Stimulated activated CD8-positive, alpha-beta memory T cell treated with anti-CD3 and anti-CD28 coated beads, Interleukin-4, amount 100 ng/mL, for 48 hours (primary cell): ENCODE measurements at places on chromosomes 11 and 22.

- DNase-seq = no peak
Observed at GRCh38 chr11:13216711-13217075, 60.9 kb upstream of the BMAL1 start.

- DNase-seq = no peak
Observed at GRCh38 chr11:26264266-26264665, 67.7 kb upstream of the ANO3 start.

GRCh38 chr11:110890995-110891394 lies 178.8 kb upstream of the ARHGAP20 start:
- DNase-seq = no peak

- no peak for DNase-seq
Observed at GRCh38 chr11:27401833-27402316, 38.9 kb upstream of the CCDC34 start.

DNA sequence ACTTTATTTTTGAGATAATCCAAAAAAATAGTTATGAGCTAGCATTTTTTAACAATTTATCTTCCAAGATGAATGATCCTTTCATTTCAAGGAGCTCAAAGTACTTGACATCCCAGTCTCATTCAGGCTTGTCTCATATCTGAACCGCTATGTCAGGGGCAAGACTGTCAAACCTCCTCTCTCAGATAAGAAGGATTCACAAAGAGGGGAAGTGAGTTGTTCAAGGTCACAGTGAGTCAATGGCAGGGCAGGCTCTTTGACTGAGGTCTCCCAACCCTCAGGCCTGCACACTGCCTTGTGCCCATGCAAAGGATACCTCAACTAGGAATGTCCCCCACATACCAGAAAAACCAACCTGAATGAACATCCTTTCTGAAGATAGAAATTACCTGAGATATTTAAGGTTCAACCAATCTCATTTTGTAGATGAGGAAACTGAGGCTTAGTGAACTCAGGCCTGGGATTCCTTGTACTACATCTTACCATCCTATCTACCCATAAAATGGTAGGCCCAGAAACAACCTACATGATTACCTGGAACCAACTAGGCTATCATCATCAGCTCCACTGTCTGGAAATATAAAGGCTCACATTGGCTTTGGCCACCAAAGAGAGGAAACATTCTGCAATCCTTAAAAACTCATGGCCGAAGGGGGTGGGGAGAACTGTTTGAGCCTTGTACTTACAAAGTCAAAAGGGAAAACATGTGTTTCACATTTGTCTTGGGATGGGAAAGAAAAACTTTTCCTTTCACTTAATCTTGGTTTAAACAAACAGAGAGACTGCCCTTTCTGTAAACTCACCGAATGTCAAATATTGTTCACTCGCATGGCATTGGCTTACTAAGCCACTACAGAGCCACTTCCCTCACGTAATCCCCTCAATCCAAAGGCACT lies 51.1 kb downstream of the LIF start:
- DNase-seq = peak; percentile 28

DNA sequence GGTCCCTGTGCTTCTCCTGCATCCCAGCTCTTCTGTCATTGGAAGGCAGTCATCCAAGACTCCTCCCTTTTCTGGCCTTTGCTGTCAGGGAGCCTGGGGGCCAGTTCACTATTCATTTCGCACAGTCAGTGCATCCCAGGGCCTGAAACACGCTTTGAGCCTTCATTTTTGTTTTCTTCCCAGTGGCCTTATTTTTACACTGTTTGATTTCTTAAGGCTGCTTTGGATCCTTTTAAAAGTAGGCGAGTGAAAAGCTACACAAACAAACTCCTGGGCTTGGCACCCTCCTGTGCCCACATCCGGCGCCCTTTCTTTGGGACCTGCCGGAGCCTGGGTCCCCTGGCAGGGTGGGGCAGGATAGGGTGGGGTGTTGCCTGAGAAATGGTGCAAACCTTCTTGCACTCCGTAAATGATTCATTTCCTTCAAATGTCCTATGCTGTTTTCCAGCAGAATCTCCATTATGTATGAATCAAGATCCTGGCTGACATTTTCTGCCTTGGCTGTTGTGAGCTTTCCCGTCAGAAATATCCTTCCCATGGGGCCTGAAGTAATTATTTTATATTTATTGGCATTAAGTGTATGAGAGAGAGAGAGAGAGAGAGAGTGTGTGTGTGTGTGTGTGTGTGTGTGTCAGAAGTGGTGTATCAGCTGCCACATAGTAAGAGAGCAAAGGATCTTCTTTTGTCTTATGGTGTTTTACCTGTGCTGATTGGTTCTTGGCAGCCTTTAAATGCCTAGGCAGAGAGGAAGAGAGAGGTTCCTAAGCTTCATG lies 45.6 kb downstream of the BCR start:
- DNase-seq = no peak

- DNase-seq = no peak
Observed at GRCh38 chr22:44267856-44268255, 44.9 kb downstream of the SHISAL1 start.

GRCh38 chr11:96038046-96038445 lies 114.1 kb upstream of the MTMR2 start:
- no peak for DNase-seq

GRCh38 chr11:18371279-18371678 lies 23.1 kb upstream of the LDHA start:
- DNase-seq = no peak

GRCh38 chr11:114089748-114090147 lies 30.2 kb downstream of the ZBTB16 start:
- no peak for DNase-seq

GRCh38 chr22:38271927-38272372 lies 860 bp downstream of the TMEM184B start:
- no peak for DNase-seq

DNA sequence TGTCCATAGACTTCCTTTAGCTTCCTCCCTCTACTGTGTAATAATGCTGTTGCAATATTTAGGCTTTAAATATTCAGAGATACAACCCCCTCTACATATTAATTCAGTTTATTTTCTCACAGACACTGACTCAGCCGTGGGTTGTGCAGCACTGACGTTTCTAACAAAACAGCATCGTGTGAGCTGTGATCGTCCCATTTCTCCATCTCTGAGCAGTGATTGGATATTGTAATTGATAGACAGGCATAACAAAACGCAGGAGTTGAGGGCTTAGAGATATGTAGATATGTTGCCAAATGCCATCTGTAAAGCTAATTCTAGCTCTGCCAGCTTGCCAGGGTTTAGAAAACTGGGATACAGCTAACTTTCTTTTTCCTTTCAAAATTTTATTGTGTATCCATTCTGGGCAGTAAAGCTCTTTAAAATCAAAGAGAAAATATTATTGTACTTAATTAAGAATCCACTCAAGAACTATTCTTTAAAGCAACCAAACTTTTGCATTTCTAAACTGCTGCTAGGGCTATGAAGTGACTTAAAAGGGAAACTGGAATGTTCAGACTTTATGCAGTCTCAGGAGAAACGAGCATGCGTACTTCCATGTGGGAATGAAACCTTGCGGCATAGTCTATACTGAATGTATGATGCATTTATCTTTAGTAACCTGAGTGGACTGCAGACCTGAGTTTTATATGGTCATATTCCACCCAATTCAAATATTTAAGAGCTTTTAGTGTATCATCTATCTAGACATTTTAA lies 22.7 kb downstream of the BTBD10 start:
- no peak for DNase-seq

- DNase-seq = no peak
Observed at GRCh38 chr11:58046231-58046630, 15.5 kb downstream of the OR6Q1 start.

GRCh38 chr22:45603619-45604018 lies 68.0 kb upstream of the ATXN10 start:
- no peak for DNase-seq

- peak; percentile 57 for DNase-seq
Observed at GRCh38 chr11:13962562-13963168, at the start of gene SPON1. Gene SPON1, plus strand, starts transcription at chr11:13962723. Its CDS starts 182 bp downstream, at chr11:13962905.

DNA sequence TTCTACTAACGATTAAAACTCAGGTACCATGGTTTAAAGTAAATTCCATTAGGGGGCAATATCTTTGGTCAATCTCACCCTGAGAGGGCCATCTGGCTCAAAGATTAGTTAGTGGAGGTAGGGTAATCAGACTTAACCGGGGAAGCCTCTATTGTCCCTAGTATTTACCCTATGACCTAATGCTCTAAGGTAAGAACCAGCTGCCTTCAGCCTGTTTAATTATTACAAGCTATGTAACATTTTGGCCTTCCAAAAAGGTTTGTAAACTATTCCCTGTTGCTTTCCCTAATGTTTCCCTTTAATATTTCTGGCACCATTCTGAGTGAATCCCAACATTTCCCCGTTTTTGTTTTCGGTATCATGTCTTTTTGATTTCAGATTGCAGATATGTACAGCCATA lies 15.1 kb upstream of the GLYATL1 start:
- DNase-seq = no peak

DNA sequence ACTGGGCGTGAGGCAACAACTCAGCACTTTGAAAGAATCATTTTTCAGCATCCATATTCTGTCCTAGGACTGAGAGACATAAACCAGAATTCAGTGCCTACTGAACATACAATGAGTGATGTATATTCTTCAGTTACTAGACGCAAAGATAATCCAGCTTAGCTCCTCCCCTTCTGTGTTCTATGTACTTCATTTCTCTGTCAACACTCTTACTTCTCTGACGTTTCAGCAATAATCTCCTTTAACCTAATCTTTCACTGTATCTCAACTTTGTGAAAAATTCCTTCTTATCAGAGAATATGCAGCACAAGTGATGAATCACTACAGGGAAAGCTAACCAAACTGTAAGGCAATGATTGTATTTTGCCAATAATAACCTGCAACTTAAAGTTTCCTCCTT lies 2.5 kb upstream of the OR51B5 start:
- DNase-seq = no peak

DNA sequence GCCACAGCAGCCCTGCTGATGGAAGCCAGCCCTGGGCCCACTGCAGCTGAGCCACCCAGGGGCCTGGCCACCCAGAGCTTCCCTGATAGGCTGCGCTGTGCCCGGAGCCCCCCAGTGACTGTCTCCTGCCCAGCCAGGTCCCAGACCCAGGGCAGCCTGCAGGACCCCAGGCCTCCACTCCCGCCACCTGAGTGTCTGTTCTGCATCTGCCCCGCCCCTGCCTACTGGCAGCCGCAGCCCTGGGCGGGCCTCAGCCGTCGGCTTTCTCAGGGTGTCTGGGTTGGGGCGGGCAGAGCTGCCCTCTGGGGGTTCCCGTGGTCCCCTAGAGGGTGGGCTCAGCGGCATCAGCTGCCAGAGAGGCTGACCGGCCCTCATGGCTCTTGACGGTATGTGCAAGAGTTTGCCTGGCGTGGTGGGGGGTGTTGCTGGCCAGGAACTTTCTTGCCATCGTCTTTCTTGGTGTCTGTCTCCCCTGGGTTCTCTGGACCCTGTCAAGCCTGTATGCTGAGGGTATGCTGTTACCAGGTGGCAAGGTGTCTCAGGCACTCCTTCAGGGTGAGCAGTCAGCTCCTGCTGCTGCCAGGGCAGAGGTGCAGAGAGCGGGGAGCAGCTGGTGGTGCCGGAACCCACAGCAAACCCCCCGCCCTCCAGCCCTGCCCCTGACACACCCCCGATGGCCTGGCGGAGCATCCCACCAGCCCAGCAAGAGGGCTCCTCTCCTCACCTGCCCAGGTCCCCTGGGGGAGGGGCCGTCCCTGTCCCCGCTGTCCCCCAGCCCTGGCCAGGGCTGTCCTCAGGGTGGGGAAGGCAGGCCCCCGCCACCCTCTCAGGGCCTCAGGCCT lies 12.2 kb upstream of the PIM3 start:
- no peak for DNase-seq

GRCh38 chr11:102111787-102112508 lies 1.7 kb downstream of the YAP1 start:
- DNase-seq = no peak

DNA sequence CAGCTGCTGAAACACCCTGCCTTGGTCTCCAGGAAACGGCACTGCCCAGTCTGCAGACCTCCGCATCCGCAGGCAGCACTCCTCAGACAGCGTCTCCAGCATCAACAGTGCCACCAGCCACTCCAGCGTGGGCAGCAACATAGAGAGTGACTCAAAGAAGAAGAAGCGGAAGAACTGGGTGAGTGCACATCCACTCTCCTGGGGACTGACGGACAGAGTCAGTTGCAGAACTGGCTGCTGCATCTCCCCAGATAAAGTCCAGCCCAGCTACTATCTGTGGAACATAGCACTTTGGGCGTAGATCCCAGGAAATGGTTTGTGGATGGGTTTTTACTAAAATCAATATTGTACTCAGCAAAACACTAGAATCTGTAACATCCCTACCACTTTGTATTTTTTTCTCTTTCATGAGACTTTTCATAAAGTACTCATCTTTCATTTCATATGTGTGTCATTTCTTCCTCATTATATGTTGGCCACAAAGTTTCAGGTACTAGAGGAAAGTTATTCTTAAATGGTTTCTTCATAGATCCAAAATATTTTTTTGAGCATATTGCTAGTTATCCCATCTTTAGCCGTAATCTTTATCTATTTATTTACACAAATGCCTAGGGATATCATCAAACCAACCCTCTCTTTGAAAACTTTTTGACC lies 80.1 kb downstream of the DBX1 start:
- no peak for DNase-seq

- DNase-seq = peak; percentile 45
Observed at GRCh38 chr11:12148466-12148865, 38.1 kb downstream of the MICAL2 start.

- no peak for DNase-seq
Observed at GRCh38 chr22:40329466-40329865, 16.8 kb upstream of the ADSL start.

- DNase-seq = no peak
Observed at GRCh38 chr11:199782-200181, 6.9 kb downstream of the SCGB1C1 start.

- no peak for DNase-seq
Observed at GRCh38 chr11:133897331-133897650, 52.0 kb upstream of the SPATA19 start.

GRCh38 chr11:114085965-114086793 lies 26.7 kb downstream of the ZBTB16 start:
- no peak for DNase-seq

- no peak for DNase-seq
Observed at GRCh38 chr11:61671527-61671926, 8.7 kb upstream of the DAGLA start.

DNA sequence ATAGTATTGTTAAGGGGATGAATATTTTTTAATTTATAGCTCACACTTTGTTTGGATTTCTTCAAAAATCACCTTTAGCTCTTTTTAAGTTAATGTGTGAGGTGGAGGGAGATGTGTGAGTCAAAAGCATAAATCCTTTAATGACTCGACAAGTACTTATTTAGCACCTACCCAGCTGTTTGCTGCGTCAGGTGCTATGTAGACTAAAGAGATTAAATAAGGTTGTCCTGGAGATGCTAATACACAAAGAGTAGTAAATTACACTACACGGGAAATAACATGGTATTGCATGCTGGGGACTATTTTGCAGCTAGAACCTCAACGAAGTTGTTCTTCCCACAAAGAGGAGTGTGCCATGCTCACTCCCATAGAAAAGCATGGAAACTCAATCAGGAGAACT lies 583.3 kb upstream of the TENM4 start:
- DNase-seq = no peak

DNA sequence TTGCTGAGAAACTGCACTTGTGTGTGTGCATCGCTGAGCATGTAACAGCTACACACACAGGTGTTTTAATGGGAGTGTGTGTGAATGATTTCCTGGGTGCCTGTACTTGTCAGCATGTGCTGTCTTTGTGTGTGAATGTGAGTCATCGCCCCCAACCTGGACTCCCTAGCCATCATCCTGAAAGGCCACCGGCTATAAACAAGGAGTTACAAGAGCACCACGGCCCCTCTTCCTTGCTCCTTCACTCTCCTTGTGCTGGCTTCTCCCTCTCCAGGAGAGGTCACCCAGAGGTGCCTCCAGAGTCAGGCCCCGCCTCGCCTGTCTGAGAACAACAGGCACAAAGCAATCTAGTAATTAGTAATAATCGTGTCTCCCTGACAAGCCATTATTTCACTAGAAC lies 419.2 kb downstream of the BUD13 start:
- no peak for DNase-seq

GRCh38 chr11:57645689-57646085 lies 4.0 kb downstream of the YPEL4 start:
- DNase-seq = no peak
